Activated CD4-positive, alpha-beta T cell treated with anti-CD3 and anti-CD28 coated beads, Interleukin-2, amount 50 U/mL, for 16 hours (primary cell): ENCODE measurements at places on chromosomes 4 and X.

DNA sequence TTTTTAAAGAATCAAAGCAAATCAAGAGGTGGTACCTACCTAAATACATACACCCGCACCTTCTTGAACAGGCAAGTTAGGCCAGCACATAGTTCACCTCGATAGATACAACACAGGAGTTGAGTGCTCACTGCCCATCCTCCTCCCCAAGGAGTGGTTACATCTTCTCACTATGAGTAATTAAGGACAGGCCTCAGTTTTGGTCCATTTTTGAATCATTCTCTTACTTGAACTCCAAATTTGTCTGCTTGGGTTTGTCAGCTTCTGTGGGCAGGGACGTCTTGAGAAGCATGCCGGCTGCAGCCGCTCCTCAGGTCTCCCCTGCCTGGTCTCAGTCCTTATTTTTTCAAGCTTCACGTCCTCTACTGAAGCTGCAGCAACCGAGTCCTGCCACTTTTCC is 190.6 kb upstream of the RBPJ start:
- peak; percentile 80 for DNase-seq

GRCh38 chr4:37685823-37686372 is 278 bp downstream of the RELL1 start:
- peak; percentile 43 for DNase-seq

DNA sequence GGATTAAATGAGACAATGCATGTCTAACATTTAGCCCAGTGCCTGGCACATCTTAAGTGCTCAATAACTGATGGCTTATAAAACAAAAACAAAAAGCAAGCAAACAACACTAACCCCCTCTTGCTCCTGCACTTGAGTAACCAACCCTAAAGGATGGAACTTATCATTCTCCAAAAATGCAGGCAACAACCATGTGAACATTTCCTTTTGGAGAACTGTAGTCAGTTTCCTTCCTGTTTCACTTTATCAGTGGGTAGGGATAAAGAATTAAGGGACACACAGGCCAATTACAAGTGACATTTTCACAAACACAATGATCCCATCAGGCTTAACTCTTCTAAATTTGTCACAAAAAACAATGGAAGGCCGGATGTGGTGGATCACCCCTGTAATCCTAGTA is 30.4 kb downstream of the RPS3A start:
- no peak for DNase-seq

- DNase-seq = no peak
Observed at GRCh38 chr4:51855751-51856150, 12.8 kb downstream of the DCUN1D4 start.

- no peak for DNase-seq
Observed at GRCh38 chr4:159235779-159236368, 133.0 kb downstream of the RAPGEF2 start.

DNA sequence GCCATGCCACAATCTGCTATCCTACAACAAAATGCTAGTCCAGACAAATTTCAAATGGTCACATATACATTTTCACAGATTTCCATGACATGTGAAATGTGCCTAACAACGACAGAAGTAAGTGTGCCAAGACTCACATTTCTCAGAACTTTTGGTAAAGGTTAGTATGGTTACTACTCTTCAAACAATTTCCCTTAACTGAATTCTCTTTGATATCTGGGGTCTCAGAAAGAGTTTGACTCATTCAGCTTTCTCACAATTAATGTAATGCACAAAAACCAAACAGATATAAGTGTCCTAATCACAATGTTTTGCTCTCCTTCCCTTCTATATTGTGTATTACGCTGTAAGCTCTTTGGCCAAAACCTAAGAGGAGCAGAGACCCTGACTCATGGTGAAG is 122.4 kb upstream of the LEF1 start:
- peak; percentile 28 for DNase-seq

GRCh38 chr4:110055158-110055768 is 142.6 kb downstream of the EGF start:
- DNase-seq = peak; percentile 61

- peak; percentile 42 for DNase-seq
Observed at GRCh38 chr4:16217300-16218051, 8.8 kb downstream of the TAPT1 start.

DNA sequence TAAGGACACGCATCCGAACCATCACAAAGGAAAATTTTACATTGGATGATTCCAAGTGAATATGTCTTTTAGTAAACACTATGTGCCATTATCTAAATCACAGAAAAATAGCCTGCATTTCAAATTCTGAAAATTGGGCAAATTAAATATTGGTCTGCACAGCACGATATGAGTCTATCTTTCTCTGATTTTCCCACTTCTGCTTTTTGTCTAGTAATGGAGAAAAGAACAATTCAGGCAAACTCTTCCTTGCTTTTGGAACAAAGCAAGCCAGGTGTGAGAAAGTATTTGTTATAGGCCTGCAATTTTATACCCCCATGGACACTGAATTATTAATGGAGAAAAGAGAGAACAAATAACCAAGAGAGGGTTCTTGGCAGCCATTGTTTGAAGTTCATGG is 97.8 kb downstream of the ZNF827 start:
- no peak for DNase-seq

DNA sequence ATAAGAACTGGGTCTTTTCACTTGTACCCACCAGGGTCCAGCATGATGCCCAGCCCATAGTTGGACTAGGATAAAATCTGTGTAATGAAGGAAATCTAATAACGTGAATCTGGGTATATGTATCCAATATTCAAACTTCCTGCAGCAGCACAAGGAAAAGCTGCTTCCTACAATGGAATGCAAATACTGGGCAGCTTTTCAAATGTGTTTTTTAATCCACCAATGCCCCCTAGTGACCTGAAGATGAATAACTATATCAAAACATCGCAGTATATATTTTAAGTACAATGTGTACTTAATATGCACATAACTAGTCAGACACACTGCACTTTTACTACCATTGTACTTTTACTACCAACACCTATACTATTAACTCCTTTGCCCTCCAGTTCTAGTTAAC is 5.3 kb downstream of the APOO start:
- DNase-seq = peak; percentile 47

GRCh38 chrX:49175435-49176274 is 4.0 kb downstream of the PLP2 start:
- DNase-seq = no peak

- DNase-seq = no peak
Observed at GRCh38 chr4:21986307-21986706, 37.7 kb upstream of the KCNIP4 start.

- DNase-seq = no peak
Observed at GRCh38 chr4:166777760-166778159, 456.5 kb downstream of the SPOCK3 start.

- no peak for DNase-seq
Observed at GRCh38 chr4:5027346-5027745, 8.1 kb upstream of the CYTL1 start.

GRCh38 chr4:88226143-88226542 is 58.2 kb downstream of the PPM1K start:
- no peak for DNase-seq

- no peak for DNase-seq
Observed at GRCh38 chr4:187289371-187289770, 565.7 kb upstream of the FAT1 start.

DNA sequence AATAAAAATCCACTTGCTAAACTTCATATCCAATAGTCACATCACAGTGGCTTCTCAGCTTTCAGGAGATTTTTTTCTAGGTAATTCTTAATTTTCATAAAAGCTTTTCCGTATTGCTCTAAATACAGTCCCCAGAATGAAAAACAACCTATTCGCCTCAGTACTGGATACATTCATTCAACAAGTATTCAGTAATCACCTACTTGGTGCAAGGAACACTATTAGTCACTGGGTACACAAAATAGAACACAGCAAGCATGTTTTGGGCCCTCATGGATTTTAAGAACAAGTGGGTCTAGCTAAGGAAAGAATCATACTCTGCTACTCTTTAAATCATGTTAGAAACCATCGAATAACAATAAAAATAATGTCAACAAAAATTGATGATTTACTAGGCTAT is 2.8 kb upstream of the BEX3 start:
- DNase-seq = no peak

DNA sequence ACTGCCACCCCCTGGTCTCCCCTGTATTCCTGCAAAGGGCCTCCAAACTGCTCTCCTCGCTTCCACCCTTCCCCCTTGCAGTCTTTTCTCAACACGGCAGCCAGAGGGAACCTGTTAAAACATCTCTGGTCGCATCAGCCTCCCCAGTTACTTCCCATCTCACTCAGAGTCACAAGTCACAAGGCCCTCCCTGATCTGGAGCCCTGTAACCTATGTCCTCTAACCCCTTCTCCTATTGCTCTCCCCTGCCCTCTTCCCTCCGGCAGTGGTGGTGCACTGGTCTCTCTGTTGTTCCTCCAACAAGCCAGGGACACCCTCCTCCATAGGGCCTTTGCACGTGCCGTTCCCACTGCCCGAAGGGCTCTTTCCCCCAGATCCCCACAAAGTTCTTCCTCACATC is 73.2 kb downstream of the SH3KBP1 start:
- DNase-seq = no peak

DNA sequence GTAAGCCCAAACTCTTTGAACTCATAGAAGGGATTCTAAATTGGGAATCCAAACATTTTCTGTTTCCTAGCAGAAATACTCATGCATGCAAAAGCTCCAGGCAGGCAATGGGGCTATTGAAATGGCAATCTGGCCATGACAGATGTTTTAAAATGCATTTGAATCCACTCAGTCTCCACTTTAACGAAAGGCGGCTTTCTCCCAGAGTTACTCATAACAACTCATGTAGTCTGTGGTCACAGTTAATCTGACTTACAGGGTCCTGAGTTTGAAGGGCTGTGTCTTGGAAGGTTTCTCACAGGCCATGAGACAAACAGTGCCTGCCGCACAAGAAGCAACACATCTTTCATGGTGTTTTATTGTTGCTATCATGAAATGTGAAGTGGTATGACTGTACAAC is 185.7 kb downstream of the AMELX start:
- no peak for DNase-seq

GRCh38 chrX:7641141-7641540 is 201.8 kb upstream of the VCX start:
- no peak for DNase-seq

DNA sequence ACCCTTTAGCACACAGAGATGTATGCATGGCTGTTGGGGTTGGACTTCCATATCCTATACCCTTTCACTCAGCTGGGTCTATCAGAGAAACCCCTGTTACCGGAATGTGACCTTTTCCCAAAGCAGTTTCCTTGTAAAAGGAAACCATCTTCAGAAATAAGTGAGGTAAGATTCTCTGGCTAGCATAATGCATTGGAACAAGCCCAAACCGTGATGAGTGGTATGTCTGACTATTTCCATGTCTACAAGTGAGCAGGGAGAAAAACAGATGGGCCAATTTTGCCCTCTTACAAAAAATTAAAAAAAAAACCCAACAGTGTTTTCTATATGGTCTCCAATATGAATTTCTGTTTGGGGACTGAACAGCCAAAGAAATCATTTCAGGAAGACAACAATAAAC is 283.9 kb downstream of the SMARCA1 start:
- no peak for DNase-seq

DNA sequence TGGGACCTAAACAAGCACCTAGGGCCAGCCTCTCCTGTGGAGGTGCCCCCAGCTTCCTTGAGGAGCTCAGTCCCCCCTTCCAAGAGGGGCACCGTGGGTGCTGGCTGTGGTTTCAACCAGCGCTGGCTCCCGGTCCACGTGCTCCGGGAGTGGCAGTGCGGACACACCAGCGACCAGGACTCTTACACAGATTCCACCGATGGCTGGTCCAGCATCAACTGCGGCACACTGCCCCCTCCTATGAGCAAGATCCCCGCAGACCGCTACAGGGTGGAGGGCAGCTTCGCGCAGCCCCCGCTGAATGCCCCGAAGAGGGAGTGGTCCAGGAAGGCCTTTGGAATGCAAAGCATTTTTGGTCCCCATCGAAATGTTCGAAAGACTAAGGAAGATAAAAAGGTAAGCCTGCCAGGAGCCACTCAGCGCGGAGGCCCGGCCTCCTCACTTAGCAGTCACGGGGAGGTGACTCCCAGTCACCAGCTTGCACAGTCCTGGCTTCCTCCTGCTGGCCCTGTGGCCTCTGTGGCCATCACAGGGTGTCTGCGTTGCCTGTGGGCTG is 24.9 kb downstream of the RGS12 start:
- DNase-seq = no peak

DNA sequence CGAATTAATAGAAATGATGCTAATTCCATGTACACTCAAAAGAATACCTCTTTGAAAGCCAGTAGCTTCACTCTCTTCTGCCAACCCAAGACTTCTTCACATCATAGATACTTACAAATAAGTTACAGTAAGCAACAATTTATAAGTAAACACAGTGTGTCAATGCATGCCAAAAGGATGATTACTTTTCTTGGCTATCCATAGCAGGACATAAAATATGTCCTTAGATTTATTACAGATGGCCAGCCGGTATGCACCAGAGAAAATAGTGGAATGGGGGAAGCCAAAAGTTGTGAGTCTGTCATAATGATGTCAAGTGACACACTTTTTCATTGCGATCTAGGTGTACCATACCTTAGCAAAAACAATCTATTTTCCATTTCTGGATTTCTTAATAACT is 631 bp upstream of the BMX start:
- DNase-seq = no peak

- DNase-seq = no peak
Observed at GRCh38 chr4:103171006-103171405, 27.1 kb downstream of the CENPE start.

DNA sequence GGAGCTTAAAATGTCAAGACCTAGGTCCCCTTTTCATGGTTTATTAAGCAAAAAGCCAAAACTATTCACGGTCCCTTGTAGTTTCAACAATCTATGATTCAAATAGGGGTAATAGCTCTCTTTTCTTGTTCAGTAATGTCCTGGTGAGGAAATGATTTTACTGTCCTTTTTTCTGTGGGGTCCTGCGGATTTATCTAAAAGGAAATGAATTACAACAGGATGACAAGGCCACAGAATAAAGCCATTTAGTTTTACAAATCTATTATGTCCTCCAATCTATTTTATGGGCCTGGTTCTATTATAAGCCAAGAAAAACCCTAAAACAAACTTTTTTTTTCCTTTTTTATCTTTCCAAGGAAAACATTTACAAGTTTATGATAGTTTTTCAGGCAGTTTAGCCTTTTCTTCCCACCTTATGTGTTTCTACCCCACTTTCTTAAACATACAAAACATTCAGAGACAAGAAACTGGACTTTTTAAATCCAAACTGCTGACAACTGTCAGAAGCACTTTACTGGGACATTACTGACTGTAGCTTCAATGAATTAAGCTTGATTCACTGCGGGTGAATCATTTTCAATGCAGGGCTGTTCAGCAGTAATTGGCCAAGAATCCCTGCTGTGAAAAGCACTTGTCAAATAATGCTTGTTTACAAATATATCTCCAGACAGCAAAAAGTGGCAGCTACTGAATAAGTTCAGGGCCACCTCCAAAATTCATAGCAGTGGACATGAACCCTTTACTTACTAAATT is 4.3 kb downstream of the EPHA5 start:
- no peak for DNase-seq
